ENCODE measurements at places on chromosomes 6 and 20.

- DNase-seq, result no peak
Measured at GRCh38 chr6:170024940-170025339, 265.9 kb downstream of the DLL1 start.

DNA sequence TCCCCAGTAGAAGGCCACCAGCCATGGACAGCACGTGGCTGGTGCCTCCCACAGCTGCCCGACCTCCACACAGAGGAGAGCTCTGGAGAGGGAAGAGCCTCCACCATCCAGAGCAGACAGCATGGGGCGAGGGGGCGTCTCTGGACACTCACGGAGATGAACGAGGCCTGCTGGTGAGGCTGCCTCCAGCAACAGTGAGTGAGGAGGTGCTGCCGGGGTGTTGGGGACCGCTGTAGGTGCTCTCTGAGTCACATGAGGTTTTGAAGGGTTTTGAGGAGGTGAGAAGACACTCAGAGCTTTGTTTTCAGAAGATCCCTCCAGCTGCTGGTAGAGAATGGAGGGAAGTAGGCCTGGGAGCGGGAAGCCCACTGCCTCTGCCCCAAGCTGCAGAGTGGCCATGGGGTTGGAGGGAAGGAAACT lies 65.6 kb downstream of the THBS2 start:
- DNase-seq, result no peak

- no peak for DNase-seq
Measured at GRCh38 chr6:37800703-37801604, 18.6 kb upstream of the ZFAND3 start.

DNA sequence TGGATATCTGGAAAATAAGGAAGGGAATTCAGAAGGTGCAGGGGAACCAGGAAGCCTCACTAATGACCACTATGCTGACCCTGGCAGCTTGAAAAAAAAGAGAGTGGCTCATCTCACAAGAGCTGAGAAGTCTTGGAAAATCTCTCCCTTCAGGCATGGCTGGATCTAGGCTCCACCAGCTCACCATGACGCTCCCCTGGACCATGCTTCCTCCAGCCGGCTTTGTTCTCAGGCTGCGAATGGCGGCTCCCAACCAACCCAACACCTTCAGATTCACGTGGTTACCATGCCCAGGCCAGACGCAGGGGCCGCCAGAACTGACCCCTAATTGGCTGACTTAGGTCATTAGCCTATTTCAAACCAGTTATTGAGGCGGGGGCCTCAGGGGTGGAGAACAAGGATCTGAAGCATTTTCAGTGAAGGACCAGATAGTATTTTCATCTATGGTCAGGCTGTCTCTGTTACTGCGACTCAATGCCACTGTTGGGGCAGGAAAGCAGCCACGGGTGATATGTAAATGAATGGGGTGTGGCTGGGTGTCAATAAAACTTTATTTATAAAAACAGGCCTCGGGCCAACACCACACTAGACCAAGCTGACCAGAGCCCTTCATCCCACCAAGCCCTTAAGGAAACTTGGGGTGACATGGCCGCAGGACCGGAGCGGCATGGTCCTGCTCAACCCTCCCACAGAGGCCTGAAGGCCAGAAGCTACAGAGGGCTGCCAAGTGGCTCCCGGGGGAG lies 159.7 kb downstream of the TAF4 start:
- no peak for DNase-seq

- no peak for DNase-seq
Measured at GRCh38 chr6:37150314-37150713, 19.6 kb upstream of the PIM1 start.

DNA sequence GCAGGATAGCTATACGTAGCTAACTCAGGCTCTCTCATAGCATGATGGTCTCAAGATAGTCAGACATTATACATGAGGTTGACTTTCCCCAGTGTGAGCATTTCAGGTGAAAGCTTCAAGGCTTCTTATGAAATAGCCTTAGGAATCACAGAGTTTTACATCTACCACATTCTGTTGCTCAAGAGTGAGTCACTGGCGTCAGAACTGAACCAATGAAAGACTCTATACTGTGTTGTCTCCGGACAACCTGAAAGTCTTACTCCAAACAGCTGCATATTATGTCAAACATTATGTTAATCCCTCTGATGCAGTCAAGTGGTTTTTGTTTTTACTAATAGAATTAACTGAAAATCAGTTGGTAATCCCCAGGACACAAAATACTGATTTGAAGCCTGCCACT lies 79.8 kb upstream of the TRDN start:
- no peak for DNase-seq

DNA sequence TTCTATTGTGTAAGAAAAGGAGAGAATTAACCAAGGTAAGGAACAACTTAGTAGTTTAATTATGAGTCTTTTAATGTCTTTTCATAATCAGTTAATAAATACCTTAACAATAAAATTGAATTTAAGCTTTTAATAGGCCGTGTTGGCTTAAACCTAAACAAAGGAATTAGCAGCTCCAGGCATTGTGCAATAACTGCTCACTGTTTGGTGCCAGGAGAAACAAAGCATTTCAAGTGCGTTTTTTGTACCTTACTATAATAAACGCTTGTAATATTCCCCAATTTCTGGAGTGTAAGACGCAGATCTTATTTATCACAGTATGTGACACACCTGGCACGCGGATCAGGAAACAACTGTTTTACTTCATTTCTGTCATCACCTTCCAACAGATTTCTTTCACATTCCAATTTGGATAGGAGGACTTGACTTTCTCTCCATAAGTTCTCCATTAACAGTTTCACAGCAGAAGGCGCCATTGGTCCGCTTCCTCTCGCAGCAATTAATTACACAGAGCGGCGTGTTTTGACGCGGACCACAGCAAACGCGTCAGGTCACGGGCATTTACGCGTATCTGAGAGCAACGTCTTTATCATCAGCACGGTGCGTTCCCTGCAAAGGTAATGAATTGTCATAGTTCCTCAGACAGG lies 335.8 kb upstream of the NT5E start:
- DNase-seq, result no peak

- DNase-seq, result peak; percentile 69
Measured at GRCh38 chr6:43263314-43264178, 20.3 kb downstream of the TTBK1 start.

DNA sequence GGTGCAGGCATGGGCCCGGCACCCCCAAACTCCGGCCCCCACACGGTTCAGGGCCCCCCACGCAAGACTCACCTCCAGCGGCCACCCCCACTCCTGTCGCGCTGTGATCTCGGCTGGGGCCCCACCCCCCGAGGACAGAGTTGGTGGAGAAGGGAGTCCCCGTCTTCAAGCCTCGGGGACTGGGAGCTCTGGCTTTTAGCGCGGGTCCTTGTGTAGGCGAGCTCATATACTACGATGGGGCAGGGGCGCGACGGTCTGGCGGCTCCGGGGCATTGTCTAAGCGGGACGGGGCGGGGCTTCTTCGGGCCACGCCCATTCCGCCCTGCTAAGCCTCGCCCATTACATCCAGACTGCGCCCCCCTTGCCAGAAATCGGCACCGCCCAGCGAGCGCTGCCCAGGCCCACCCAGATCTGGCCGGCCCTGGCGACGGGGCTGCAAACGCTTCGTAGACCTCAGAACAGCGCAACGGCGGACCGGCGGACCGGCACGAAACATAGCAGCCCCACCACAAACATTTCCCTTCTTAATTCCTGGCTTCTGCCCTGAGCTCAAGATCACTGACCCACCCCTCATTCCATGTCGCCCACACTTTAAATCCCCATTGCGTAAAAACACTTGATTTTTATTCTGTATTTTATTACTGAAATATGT lies 1.0 kb upstream of the DDAH2 start:
- DNase-seq, result peak; percentile 67

DNA sequence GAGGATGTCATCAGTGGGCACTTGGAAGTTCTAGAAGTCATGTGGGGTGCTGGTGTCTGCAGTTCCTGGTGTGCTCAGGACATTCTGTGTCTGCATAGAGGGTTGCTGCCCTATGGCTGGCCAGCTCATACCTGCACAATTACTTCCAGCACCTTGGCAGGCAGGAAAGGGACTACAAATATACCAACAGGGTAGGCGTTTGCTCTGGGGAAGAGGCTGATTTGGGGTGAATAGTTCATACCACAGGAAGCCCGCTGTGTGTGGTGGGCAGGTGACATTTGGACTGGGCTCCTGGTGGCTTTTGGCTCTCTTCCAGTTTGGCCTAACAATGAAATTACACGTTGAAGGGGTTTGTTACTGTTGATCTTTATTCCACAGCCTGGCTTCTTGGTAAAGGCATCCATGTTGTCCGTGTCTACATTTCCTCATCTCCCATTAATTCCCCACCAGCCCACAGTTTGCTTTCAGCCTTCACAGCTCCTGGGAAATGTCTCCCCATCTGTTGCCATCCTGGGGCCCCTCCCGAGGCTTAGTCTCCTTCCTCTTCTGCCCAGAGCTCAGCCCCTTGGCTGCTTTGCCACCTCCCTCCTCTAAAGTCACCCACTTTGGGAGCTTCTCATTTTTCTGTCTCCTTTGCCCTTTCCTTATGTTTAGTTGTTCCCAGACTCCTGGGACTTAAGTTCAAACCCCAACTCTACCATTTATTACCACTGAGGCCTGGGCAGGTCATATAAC lies 88.1 kb downstream of the RSPH3 start:
- no peak for DNase-seq
